ENCODE measurements at places on chromosomes 6 and 20.

DNA sequence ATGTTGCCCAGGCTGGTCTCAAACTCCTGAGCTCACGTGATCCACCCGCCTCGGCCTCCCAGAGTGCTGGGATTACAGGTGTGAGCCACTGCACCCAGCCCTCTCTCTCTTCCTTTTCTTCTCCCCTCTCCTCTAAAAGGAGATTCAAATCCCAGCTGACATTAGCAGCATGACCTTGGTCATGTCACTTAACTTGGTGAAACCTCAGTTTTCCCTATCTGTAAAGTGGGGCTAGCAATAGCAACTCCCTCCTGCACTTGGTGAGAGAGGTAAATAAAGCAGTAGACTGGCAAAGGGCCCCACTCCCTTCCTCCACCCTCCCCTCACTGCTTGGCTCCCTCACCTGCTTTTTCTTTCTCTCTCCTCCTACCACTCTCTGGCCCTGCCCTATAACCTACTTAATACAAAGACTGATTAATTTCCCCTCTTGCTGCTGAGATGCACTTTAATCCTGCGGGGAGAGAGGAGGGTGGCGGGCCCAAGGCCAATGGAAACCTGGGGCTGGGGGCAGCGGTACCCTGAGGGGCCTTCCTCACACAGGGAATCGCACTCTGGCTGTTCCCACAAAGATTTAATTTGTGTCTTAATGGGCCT lies 54.2 kb upstream of the ZFAND3 start:
- no peak for DNase-seq

DNA sequence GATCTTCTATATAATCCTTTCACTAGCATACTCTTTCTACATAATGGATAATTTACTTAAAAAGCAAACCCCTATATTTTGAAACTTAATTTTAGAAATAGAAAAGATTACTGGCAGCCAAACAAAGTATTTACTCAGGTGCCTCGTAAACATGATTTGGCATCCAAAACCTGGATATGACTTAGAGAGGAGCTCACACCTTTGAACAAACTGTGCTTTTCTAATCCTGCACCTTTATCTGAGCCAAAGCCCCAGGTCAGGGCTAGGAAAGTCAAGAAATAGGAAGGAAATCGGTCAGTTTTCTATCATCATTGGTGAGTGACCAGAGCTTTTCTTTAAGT lies 170.9 kb downstream of the PHF3 start:
- DNase-seq = no peak

GRCh38 chr6:166752097-166752496 lies 125.0 kb upstream of the RPS6KA2 start:
- no peak for DNase-seq

GRCh38 chr6:161139766-161140553 lies 133.9 kb downstream of the AGPAT4 start:
- DNase-seq = no peak

- no peak for DNase-seq
Measured at GRCh38 chr6:13267142-13267651, 61.1 kb downstream of the TBC1D7 start.

DNA sequence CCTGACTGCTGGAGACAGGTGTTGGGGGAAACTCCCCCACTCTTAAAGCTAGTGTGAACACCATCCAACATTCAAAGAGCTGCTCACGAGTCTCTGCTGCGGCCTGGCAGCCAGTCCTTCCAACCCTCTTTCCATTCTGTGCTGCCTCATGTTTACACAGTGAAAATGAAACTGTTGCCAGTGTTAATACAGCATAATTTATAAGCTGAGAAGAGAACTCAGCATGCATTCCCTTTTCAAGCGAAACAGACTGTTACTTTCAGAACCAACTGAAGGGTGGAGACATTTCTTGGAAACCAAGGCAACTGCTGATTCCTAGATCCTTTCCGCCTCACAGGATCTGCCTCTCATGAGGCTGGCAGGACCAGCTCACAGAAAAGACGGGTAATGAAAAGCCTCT lies 533.8 kb upstream of the ID4 start:
- DNase-seq = no peak

- DNase-seq = no peak
Measured at GRCh38 chr6:99838607-99839006, 155.4 kb downstream of the MCHR2 start.

- no peak for DNase-seq
Measured at GRCh38 chr20:15205028-15205427, 867.6 kb upstream of the FLRT3 start.

GRCh38 chr6:39227476-39227875 lies 1.8 kb downstream of the KCNK5 start:
- DNase-seq = no peak

- DNase-seq = no peak
Measured at GRCh38 chr6:168200571-168201134, 118.9 kb downstream of the DACT2 start.

DNA sequence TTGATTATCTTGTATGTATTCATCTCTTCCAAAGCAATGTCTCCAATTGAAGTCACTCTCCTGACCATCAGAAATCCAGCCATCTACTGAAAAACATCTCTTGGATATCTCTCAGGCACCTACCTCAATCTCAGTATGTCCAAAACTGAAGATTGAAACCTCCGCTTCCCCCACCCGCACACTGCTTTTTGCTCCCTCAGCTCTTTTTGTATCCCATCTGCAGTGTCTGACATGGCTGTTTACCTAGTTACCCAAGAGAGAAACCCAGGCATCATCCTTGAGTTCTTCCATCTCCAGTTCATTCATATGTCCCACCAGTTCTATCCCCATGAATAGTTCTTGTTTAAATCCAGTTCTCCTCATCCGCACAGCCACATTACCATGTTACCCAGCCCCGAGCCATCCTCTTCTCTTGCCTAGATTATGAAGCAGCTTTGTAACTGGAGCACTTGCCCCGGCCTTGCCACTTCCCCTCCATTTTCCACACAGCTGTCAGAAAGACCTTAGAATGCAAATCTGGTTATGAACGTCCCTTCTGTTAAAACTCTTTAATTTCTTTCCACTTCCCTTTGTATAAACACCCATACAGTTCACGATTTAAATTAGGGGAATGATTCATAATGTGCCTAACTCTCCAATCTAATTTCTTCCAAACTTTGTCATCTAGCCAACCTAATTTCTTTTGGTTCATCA lies 40.5 kb upstream of the GCLC start:
- DNase-seq = no peak

DNA sequence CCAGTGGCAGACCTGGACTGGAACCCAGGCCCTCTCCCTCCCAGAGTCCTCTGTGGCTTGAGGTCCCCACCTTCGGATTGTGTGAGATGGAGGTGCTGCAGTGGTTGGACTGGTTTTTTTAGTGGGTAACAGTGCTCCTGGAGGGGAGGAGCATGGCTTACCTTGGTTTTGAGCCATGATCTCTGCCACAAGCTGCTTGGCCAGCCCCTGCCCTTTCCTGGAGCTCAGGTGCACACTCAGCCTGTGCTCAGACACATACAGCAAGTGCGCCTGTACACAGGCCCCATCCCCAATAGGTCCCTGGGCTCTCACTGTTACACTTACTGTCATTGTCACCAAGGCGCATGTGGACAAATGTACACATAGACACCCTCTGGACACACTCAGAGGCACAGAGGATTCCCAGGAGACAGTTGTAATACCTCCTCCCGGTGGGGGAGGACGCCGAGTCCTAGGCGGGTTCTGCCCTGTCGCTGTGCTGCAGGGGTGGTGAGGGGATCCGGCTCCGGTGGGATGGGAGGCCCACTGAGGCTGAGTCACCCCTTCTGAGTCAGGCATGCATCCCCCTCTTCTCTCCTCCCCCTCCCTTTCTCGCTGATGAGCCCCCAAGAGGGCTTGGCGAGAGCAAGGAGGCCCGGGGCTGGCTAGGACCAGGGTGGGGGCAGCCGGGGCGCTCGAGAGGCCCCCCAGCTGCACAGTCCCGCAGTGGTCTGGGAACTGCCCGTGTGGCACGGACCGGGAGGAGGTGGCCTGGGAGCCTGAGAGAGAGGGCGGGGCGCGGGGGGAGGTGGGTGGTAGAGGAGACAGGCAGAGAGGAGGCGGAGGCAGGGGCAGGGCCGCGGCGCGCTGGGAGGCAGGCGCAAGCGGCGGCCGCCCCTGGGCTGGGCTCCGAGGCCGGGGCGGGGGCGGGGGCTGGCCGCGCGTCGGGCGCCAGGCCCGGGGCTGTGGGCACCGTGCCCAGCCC lies 522 bp upstream of the EPB41L1 start:
- DNase-seq = no peak

DNA sequence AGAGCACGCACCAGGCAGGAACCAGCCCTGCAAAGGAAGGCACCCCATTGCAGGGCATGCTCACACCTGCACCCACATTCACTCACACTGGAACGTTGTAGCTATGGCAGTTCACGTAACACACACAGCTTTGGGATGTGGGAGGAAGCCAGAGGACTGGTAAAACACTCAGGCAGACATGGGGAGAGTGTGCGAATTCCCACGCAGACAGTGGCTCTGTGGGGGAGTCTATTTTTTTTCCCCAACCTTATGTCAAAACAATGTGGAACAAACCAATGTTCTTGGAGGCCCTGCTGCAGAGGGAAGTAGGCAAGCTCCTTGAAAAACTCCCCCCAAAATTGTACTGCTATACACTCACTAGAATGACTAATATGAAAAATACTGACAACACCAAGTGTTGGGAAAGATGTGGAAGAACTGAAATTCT lies 91.0 kb downstream of the PPP1R14C start:
- no peak for DNase-seq

GRCh38 chr20:37776049-37776448 lies 82.2 kb downstream of the CTNNBL1 start:
- no peak for DNase-seq

- DNase-seq = no peak
Measured at GRCh38 chr20:38172408-38172807, 7.3 kb upstream of the TGM2 start.

GRCh38 chr6:30800871-30801270 lies 56.5 kb upstream of the IER3 start:
- DNase-seq = no peak

DNA sequence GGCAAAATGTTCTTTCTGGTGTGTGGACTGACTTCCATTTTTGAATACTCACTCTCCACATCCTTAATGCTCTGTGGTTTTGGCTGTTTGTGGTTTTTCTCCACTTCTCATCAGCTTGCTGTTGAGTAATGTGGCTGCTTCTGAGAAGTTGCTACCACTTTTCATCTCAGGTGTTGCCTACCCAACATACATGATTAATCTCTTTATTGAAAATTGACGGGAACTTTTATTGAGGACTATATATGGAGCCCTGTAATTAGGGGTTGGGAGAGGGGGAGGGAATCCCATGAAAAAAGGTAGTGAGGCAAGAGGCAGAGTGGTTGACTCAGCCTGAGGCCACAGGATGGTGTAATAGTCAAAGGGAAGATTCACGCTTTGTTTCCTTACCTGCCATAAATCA lies 17.6 kb downstream of the IL22RA2 start:
- no peak for DNase-seq

GRCh38 chr20:52818491-52818890 lies 153.7 kb upstream of the TSHZ2 start:
- DNase-seq = no peak

DNA sequence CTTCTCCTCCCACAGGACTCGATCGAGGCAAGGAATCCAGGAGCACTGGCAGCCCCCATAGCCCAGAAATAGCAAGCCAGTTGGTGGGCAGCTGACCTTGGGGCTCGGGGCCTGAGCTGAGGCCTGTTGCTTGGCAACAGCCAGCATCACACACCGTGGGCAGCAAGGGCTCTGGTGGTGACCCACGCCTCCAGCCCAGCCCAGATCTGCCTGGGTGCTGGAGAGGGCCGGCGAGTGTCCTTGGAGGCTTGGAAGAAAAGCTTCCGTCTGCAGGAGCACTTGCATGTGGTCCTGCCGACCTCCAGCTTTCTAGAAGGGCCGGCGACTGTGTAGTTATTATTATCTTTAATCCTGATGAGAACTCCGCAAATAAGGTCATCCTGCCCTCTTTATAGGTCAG lies 67.3 kb downstream of the STK35 start:
- DNase-seq = no peak

DNA sequence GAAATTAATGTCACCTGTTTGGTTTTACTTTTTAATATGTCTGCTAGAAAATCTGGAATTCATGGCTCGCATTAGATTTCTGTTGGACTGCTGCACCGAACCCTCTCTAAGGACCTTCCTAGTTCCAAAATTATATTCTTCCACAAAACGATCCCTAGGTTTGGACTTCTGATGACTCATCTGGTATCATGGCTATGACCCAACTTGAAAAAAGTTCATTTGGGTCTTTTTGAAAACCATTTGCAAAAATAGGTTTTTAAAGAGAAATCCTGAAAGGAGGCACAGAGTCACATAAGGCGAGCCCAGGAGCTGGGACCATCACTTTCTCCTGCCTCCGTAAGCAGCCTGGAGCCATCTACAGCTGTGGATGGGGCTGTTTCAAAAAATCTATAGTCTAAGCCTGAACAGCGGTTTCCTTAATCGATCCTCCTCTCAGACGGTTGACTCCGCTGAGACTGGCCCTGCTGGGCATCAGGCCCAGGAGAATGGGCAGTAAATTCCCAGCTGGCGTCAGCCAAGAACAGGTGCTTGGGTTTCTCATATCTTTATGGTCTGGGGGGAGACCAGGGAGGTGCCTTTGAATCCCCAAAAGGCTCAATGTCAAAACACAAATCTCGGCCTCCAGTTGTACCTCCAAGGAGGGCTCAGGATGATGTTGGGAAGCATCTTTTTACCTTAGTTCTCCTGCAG lies 44.6 kb downstream of the SLC24A3 start:
- no peak for DNase-seq

DNA sequence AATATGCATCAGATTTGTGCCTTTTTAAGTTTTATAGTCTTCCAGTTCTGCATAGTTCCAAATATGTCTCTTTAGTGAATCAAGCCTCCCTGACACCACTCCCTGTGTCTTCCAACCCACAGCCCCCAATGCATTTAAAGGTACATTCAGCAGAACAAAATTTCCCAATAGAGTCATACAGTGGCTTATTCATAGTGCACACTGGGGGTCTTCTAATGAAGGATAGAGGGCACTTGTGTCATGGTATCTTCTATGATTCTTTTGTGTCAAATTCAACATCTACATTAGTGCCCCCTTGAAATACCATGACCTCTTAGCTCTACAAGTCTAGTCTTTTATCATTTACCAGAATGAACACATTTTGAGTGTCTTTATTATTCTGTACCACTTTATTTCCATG lies 33.8 kb downstream of the FLRT3 start:
- DNase-seq = no peak

DNA sequence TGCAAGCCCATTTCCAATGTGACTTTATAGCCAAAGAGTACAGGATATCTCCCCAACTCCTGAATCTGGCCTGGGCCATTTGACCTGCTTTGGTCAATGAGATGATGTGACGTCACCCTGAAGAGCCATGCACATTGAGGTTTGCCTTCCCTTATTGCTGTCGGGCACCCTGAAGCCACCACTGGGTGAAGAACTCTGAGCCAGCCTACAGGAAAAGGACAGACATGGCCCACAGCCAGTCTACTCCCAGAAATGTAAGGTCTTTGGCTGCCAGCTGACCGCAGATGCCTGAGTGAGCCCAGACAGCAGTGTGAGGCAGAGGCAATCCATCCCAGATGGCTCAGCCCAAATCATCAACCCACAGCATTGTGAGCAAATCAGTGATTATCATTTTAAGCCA lies 3.7 kb upstream of the SYNDIG1 start:
- DNase-seq = no peak

Data from stimulated activated CD8-positive, alpha-beta memory T cell treated with anti-CD3 and anti-CD28 coated beads, Interleukin-4, amount 100 ng/mL, for 1 hour (primary cell).